Mucosa of descending colon (tissue), 3 donors: ENCODE measurements at places on chromosomes 13 and 19.

DNA sequence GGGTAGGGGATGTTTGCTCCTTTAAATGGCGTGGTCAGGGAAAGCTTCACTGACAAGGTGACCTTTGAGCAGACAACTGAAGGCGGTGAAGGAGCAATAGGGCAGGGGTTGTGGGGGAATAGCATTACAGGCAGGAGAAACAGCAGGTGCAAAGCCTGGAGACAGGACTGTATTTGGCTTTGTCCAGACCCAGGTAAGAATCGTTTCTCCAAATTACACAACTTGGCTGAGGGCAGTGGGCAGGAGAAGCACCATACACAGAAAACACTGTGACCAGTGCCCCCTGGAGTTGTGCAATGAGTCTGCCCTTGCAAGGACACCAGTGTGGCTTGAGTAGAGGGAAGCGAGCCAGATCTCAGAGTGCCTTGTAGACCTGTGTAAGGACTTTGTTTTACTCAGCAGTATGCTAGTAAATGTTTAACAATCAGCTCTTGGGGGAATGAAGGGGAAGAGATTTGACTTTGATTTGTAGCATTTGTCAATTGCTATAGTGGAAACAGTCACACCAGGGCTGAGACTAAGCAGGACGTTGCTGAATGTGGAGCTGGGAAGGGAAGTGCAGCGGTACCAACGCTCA, 360.0 kb downstream of the DCT start:
- DNase-seq, result no peak

DNA sequence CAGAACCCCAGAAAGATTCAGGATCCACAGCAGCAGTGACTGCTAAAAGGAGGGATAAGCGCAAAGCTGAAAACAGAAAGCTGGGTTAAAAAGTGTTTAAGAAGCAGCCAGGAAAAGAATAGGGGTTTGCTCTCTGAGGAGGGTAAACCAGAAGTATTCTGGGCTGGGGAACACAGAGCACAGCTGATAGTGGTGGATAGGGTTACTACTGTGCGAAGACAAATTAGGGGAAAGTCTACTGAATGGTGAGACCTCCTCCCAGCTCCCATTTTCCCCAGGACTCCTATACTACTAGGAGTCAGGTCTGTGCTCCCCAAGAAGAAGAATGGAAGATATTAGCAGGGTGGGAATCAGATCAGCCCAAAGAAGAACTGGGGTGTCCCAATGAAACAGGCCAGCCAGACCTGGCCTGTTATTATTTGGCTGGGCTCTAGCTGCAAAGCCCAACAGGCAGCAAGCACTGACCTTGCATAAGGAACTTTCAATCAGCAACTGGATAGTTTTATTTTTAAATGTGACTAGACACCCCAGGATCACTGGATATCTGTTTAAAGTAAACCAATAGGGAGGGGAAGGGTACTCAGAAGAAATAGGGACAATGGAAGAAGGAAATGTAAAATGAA, 43.5 kb upstream of the SERTM1 start:
- no peak for DNase-seq

GRCh38 chr13:114179087-114179658, at the start of gene CFAP97D2:
TSS of gene CFAP97D2 (plus strand) at chr13:114179257. CDS start at chr13:114179331, 74 bp downstream.
- no peak for DNase-seq

- DNase-seq, result no peak
Observed at GRCh38 chr19:31294189-31294588, 55.0 kb downstream of the TSHZ3 start.

GRCh38 chr13:76717092-76717491, 169.1 kb downstream of the KCTD12 start:
- DNase-seq, result no peak

DNA sequence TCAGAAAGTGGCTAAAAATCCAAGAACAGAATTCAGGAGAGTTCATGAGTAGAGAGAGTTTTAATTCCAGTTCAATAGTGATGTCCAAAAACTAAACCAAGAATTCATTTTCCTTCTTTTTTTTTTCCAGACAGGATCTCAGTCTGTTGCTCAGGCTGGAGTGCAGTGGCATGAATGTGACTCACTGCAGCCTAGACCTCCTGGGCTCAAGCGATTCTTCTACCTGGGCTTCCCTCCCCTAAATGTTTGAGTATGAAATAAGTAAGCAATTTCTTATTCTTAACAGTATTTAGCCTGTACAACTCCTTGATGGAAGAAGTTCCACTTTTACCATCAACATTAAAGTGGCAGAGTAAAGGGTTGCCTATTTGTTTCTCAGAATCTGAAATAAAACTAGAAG, 3.8 kb downstream of the COMMD6 start:
- DNase-seq, result no peak
